ENCODE measurements at places on chromosomes 13 and 19.
A peak's percentile ranks its signal among the peaks of the same experiment; 100 is the strongest.

GRCh38 chr19:55491546-55492360 is 3.5 kb downstream of the SSC5D start:
- no peak for DNase-seq

DNA sequence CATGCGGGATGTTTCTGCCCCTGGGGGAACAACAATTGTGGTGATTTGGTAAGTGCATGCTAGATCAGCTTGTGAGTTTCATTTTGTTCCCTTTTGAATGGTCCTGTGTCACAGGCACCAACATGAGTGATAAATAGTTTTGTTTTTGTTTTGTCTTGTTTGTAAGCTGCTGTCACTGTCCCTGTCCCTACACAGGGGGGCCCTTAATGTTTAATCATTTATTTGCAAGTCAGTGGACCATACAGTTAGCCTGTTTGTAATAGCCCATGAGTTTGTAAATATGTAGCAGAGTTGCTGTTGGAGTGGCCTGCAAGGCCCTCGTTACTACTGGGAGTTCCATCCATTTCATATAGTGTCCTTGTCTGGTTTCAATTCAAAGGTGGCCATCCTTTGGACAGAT is 979.6 kb upstream of the SPRY2 start:
- no peak for DNase-seq

DNA sequence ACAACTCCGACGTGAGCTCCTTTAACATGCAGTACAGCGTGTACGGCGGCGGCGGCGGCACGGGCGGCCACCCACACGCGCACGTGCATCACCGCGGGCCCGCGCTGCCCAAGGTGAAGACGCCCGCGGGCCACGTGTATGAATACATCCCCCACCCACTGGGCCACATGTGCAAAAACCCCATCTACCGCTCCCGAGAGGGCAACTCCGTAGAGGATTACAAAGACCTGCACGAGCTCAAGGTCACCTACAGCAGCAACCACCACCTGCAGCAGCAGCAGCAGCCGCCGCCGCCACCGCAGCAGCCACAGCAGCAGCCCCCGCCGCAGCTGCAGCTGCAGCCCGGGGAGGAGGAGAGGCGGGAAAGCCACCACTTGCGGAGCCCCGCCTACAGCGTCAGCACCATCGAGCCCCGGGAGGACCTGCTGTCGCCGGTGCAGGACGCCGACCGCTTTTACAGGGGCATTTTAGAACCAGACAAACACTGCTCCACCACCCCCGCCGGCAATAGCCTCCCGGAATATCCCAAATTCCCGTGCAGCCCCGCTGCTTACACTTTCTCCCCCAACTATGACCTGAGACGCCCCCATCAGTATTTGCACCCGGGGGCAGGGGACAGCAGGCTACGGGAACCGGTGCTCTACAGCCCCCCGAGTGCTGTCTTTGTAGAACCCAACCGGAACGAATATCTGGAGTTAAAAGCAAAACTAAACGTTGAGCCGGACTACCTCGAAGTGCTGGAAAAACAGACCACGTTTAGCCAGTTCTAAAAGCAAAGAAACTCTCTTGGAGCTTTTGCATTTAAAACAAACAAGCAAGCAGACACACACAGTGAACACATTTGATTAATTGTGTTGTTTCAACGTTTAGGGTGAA is 6.6 kb downstream of the SLITRK5 start:
- no peak for DNase-seq

DNA sequence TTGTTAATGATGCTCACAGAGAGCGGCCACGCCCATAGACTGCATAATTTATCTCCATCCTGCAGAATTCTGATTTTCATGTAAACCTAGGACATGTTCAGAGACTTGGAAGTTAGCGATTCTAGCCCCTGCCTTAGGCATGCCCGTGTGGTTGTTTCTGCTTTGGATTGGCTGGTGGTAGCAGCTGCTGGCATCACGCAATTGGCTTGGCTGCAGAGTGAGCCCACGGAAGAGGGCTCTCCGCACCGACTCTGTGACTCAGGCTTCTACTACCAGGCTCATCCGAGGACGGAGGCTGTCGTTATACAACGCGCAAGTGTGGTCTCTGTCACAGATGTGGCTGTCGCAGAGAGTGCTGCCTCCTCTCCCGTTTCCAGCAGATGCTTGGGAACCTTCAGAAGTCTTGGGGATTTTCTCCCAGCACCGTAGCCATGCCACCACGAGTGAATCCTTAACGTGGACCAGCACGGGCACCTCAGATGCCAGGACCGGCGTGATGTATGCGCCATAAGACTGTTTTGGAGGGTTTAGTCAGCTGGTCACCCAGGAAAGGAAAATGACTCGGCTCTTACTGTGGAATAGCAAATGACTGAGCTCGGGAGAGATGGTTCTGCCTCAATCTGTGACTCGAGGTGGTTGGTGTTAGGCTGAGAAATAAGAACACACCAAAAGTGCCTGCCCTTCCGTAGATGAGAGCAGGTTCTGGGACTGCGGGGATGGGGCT is 61.0 kb upstream of the F7 start:
- peak; percentile 84 for DNase-seq

GRCh38 chr19:39710333-39710890 is 6.1 kb downstream of the LGALS14 start:
- no peak for DNase-seq

GRCh38 chr13:72853000-72853399 is 71.1 kb downstream of the PIBF1 start:
- DNase-seq, result no peak

DNA sequence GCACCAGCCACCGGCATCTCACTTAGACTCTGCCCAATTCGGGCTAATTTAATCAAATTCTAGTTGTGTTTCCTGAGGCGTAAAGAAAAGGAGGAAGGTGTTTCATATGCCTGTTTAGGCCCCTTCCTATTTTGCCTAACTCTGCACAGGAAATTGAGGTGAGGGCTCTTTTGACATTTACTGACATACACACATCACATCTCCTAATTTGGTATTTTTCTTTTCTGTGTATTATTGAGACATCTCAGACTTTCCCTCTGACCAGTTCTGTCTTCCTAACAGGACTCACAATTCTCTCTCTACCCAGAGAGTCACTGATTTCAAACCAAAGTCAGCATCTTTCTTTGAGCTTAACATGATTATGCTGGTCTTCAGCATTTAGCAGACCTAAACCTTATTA is 7.9 kb downstream of the CEACAM3 start:
- DNase-seq, result no peak

- DNase-seq, result no peak
Observed at GRCh38 chr13:110945928-110946570, 31.2 kb upstream of the ANKRD10 start.

- DNase-seq, result no peak
Observed at GRCh38 chr13:114121496-114122126, 10.8 kb downstream of the RASA3 start.

GRCh38 chr19:38970664-38971532 is 4.6 kb downstream of the FBXO17 start:
- no peak for DNase-seq

- no peak for DNase-seq
Observed at GRCh38 chr19:11291415-11291814, 4.5 kb upstream of the TSPAN16 start.

DNA sequence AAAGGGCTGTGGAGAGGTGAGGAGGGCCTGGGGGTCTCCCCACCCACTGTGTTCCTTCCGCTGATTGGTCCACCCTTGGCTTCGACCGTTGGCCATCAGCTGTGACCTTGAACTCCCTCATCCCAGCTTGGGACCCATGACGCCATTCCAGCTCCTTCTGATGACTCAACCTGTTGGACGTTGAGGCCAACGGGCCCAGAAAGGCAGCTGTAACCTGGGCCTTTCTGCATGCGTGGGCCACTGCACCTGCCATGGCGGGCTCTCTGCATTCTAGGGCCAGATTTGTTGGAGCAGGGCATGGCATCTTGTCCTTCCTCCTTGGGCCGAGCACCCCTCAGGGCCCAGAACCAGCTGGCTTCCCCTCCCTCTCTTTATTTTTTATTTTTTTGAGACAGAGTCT is 30.2 kb downstream of the PEX11G start:
- DNase-seq, result no peak

DNA sequence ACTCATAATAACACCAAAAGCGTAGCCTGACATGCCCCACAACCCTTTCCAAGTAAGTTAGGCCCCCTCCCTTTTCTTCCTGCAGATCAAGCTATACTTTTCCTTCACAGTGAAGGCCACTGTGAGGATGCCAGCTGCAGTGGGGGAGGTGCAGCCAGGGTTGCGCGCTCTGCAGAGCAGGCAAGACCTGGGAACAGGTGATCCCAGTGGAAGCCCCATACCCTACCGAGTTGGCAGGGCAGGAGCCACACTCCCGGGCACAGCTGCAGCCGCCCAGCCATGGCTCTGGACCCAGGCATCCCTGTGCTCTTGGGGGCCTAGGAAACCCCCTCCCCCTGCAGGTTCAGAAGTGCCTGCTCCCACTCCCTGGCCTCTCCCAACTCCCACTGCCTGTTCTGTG is 18.7 kb downstream of the MTMR6 start:
- no peak for DNase-seq

DNA sequence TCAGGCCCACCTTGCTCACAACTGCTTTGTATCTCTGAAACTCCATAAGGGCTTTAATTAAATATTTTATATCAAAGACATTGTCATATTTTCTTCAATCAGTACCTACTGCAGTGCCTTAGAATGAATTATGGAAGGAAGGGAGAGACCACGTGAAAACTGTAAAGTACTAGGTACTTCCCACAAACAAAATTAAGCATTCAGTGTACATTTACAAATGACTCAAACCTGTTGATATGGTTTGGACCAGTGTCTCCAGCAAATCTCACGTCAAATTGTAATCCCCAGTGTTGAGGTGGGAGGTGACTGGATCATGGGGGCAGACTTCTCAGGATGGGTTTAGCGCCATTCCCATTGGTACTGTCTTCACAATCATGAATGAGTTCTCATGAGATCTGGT is 23.2 kb downstream of the KCTD12 start:
- DNase-seq, result no peak

GRCh38 chr13:42405665-42406390 is 133.9 kb downstream of the AKAP11 start:
- DNase-seq, result no peak

GRCh38 chr19:41787055-41787454 is 9.3 kb upstream of the CEACAM3 start:
- DNase-seq, result no peak

- DNase-seq, result no peak
Observed at GRCh38 chr19:5632241-5632612, 9.3 kb downstream of the SAFB start.

DNA sequence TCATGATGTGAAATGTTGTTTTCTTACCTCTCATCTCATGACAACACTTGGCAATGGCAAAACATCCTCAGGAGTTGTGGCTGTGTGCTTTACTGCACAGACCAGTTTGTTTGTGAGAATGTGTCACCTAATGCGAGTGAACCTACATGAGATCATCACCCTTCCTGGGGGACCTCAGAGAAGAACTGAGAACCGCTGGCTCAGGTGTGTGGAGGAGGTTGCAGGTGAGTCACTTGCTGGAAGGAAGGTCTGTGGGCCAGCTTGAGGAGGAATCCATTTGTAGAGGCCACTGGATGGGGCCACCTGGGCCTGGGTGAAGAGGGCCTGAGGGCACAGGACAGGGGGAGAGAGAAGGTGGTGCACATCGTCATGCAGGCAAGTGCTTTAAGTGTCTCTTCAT is 3.0 kb upstream of the CEACAM1 start:
- no peak for DNase-seq

DNA sequence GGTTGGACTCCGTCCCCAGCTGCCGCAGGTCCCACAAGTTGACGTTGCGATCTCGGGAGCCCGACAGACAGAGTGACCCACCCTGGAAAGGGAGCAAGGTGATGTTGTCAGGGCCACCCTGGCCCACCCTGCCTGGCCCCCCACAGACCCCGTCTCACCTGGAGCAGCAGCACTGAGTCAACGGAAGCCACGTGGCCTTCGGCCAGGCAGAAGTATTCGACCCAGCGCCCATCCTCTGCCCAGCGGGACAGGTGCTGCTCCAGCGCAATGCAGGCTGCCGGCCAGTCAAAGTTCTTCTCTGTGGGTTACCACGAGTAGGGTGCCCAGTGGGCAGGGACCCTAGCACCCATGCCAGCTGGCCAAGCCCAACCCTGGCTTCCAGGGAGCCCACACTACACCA is 1.8 kb downstream of the FBXW9 start:
- DNase-seq, result no peak

DNA sequence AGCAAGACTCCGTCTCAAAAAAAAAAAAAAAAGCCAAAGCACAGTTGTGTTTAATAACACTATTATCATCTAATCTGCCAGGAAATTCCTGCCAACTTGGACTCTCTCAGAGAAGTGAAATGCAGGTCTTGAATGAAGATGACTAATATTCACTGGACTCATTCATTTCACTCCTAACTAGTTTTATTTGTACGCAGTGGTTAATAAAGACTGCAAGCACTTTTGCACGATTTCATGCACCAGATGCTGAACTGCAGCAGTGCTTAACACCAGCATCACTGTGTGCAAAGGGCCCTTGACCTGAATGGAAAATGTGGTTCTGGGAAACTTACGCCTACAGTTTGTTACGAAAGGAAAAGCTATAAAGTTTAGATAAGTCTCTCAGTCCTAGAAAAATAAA is 63.3 kb downstream of the DHRS12 start:
- no peak for DNase-seq

DNA sequence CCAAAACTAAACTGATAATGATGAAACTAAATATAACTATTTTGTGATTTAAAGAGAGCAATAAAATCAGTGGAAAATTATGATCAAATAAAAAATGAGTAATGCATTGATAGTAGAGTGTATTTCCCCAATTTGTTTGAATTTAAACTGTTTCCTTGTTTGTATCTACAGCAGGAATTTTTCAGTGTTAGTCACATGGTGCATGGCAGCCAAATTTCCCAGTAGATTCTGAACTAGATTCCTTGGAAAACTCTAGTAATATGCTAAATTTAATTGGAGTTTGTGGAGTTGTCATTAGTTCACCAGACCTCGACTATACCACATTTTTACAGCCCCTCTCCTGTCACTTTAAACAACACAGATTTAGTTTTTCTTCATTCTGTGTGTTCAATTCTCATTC is 156.2 kb downstream of the PCCA start:
- DNase-seq, result no peak

DNA sequence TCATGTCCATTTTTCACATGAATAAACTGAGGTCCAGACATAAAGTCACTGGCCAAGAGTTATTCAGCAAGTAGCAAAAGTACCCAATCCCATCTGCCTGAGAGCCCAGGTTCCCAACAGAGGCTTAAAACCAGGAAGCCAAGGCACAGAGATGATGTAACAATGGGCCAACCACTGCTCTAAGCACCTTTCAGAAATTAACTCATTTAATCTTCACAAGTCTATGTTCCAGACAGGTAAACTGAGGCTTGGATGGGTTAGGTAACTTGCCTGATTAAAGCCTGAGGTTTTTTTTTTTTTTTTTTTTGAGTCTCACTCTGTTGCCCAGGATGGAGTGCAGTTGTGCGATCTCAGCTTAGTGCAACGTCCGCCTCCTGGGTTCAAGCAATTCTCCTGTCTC is 4.0 kb upstream of the DYRK1B start:
- no peak for DNase-seq

GRCh38 chr19:33312065-33312464 is 9.7 kb upstream of the CEBPA start:
- DNase-seq, result no peak

DNA sequence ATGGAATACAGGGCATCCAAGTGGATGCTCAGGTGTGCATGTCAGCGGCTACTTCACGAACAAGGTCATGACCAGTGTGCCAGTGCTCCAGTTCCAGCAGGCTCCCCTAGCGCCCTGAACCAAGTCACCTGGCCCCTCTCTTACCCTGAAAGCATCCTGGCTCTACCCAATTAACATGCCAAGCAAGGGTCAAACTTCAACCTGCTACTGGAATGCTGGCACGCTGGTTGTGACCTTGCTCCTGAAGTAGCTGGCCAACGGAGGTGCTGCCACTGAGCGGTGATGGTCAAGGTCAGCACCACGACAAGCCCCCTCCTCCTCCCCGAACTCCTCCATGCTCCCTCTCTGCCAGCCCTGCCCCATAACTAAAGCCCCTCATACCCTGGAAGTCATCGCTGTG is 96.0 kb downstream of the CRYL1 start:
- no peak for DNase-seq
